Muscle of arm (tissue), 14 donors: ENCODE measurements at places on chromosomes 7 and 10. TPM values are rescaled to one million over a fixed set of nuclear protein-coding genes. Genes with fewer than 3 reads are reported as not detected.

NUTM2E gene
- polyA plus RNA-seq = 1.1 TPM

DNA sequence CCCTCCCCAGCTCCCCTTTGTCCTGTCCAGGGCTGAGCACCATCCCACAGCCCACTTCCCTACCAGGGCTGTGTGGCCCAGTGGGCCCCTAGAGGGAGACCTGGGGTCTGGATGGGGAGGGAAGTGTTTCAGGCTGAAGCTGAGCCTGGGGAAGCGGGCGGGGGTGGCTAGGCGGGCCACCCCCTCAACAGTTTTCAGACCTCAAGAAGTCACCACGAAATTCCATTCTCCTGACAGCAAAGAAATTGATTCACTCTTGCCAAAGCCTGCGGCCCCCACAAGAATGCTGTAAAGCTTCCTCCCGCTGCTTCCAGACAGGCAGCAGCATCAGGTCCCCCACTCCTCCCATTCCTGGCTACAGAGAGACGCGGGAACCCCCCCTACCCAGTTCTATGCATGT lies 2.5 kb upstream of the LFNG start:
- no peak for DNase-seq

FZD1 gene
- 12.4 TPM for polyA plus RNA-seq

GIMAP1 gene
- 2.5 TPM for polyA plus RNA-seq

- DNase-seq = no peak
Measured at GRCh38 chr10:125419146-125419545, 258.8 kb upstream of the CTBP2 start.

GRCh38 chr7:123944395-123944794 lies 19.4 kb downstream of the SPAM1 start:
- no peak for DNase-seq

DNA sequence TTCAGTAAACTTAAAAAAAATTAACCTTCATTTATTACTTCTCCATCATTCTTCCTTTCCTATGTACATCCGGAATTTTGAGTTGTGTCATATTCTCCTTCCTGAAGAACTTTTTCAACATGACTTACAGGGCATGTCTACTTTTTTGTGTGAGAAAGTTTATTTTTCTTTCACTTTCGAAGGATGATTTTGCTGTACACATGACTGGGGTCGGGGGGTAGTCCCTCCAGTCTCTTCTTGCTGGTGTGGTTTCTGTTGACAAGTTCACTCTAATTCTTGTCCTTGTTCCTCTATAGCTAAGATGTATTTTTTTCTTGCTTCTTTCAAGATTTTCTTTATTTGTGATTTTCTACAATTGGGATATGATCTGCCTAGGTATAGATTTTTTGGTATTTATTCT lies 55.8 kb downstream of the INPP5A start:
- DNase-seq = no peak

ALOX5 gene
- 1.5 TPM for polyA plus RNA-seq

ZNF804B gene
- not detected for polyA plus RNA-seq

- no peak for DNase-seq
Measured at GRCh38 chr7:117375380-117375779, 51.9 kb downstream of the ASZ1 start.

- peak; percentile 51 for DNase-seq
Measured at GRCh38 chr10:63573068-63573697, 52.0 kb downstream of the REEP3 start.

GRCh38 chr10:62996925-62997324 lies 136.2 kb upstream of the NRBF2 start:
- DNase-seq = no peak

TOMM7 gene
- 723 TPM for polyA plus RNA-seq

- DNase-seq = no peak
Measured at GRCh38 chr7:148838905-148839304, 45.2 kb downstream of the EZH2 start.

GRCh38 chr10:104350127-104350635 lies 3.5 kb upstream of the CFAP58 start:
- no peak for DNase-seq

GRCh38 chr7:42045961-42046360 lies 191.0 kb downstream of the GLI3 start:
- no peak for DNase-seq

DNA sequence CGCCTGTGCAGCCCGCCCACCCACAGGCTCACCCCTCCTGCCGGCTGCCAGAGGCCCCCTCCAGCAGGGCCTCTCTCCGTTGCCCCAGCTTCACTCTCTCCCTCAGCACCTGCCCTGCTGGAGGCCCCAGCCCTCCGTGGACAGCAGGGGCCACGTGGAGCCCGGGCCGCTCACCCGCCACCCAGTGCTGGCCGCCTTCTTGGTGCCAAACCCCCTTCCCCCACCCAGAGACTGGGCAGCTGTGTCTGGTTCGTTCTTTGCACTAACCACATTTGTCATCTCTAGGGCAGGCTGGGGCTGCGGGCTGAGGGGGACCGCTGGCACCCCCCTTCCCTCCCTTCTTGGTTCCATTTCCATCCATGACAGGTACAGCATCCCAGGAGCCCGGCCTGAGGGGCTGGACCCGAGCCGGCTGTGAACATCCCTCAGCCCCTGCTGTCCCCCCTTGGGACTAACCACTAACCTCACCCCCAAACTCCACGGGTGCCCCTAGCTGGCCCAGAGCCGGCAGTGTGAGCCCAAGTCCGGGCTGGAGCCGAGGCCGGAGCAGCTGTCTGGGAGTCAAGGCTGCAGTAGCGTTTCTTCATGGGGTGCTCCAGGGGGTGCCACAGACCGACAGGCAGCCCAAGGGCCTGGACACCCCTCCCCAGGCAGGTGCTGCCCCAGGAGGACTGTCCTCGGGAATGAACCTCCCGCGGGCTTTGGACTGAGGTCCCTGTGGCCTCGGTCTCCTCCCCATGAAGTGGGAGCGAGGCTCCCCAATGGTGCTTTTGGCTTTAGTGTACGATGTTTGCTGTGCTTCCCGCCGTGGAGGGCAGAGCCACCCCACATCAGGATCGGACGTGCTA lies 25.5 kb upstream of the AMZ1 start:
- DNase-seq = no peak

DNA sequence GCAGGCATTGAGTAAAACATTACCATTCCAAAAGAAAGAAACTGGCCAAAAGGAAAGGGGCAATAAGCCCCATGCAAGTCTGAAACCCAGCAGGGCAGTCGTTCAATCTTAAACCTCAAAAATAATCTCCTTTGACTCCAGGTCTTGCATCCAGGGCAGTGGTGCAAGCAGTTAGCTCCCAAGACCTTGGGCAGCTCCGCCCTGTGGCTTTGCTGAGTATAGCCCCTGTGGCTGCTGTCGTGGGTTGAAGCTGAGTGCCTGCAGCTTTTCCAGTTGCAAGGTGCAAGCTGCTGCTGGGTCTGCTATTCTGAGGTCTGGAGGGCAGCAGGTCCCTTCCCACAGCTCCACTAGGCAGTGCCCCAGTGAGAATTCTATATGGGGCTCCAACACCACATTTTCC lies 580.1 kb upstream of the AUTS2 start:
- no peak for DNase-seq

EEPD1 gene
- 9.6 TPM for polyA plus RNA-seq
